A549 treated with AZD2906 at 1 μM for 4 hours (cell line): ENCODE measurements at places on chromosomes 1 and 21. TPM values are rescaled to one million over a fixed set of nuclear protein-coding genes. Genes with fewer than 3 reads are reported as not detected.

SCP2 gene
- 44.5 to 64.8 TPM (median 44.9 TPM) in 5 replicates for total RNA-seq

APCS gene
- not detected in 5 replicates for total RNA-seq

MAN1C1 gene
- total RNA-seq, result 0.62 to 0.96 TPM (median 0.77 TPM) in 5 replicates

S100A8 gene
- total RNA-seq, result not detected in 5 replicates

CD5L gene
- total RNA-seq, result not detected in 5 replicates

CENPS gene
- total RNA-seq, result 26.8 to 32.2 TPM (median 28.2 TPM) in 5 replicates
